Activated naive CD8-positive, alpha-beta T cell treated with anti-CD3 and anti-CD28 coated beads for 36 hours (primary cell): ENCODE measurements at places on chromosomes 16 and 17.

DNA sequence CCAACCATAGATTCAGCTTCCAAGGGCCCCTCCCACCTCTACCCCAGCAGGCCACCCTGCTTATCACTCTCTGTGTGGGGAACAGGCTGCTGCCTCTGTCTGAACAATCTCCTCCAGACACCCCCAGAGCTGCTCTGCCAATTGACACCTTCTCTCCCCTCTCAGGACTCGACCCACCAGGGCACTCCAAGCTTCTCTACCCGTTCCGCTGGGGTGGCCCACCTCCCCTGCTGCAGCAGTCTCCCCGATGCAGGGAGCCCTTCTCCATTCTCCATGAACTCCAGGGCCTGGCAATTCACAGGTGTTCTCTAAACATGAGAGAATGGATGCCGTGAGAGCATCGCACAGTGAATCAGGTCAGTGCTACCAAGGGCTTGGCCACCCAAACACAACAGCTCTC is 28.3 kb upstream of the FAAP100 start:
- H3K4me3 ChIP-seq, result no peak overlapping the region
- H3K27me3 ChIP-seq, result no peaks in the 10 kb centered on the region
- H3K27ac ChIP-seq, result no peak overlapping the region
- H3K4me1 ChIP-seq, result peaks cover 8% of the 10 kb centered on the region

- H3K4me3 ChIP-seq, result no peak overlapping the region
- H3K36me3 ChIP-seq, result no peaks in the 10 kb centered on the region
- H3K4me1 ChIP-seq, result no peaks in the 10 kb centered on the region
- peaks cover 7% of the 10 kb centered on the region for H3K27me3 ChIP-seq
These were observed 15.9 kb downstream of the B9D1 start for GRCh38 chr17:19346351-19347255.

GRCh38 chr17:51668155-51668962 is 408.0 kb downstream of the UTP18 start:
- no peak for DNase-seq
- peaks cover 4% of the 10 kb centered on the region for H3K27me3 ChIP-seq
- H3K27ac ChIP-seq, result no peak overlapping the region
- H3K36me3 ChIP-seq, result no peaks in the 10 kb centered on the region

DNA sequence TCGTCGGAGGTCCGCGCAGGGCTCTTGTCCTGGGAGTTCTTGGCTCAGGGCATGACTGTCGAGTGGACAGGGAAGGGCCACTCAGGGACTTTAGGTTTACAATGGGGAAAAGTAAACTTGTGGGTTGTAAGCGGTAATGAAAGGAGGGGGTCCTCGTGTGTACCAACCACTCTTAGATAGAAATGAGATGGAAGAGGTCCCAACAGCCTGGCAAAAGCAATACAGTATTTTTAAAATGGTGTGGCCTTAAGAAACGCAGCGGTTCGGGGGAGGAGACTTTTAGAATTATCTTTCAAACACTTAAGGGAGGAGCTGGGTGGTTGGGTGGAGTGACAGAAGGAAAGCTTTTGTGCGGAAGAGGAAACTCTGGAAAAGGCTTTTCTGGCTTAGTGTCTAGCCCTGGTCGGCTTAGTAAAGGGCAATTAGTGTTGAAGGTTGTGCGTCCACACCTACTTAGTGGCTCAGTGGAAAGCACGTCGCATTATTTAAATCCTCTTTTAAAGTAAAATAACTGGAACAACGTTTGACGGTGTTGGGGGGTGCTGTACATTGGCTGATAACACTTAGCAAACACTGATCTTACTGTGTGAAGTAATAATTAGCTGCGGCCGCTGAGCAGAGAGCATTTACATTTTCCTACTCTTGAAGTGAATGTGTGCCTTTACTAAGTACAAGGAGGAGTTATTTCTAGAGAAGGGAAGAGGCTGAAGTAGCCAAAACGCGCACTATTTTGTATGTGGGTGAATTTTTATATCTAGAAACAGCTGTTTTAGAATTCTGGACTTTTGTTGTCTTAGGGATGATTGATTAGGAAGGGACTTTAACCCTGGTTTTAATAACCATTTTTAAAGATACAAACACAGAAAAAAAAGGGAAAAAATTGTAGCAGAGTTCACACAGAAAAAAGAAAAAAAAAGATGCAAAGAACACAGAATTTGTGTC is 1.0 kb downstream of the WSB1 start:
- H3K27ac ChIP-seq, result peak overlapping the region; percentile 99
- H3K27me3 ChIP-seq, result no peaks in the 10 kb centered on the region
- DNase-seq, result peak; percentile 31
- H3K4me3 ChIP-seq, result peak overlapping the region; percentile 92
- H3K4me1 ChIP-seq, result peaks cover 41% of the 10 kb centered on the region
- H3K36me3 ChIP-seq, result peaks cover 14% of the 10 kb centered on the region

DNA sequence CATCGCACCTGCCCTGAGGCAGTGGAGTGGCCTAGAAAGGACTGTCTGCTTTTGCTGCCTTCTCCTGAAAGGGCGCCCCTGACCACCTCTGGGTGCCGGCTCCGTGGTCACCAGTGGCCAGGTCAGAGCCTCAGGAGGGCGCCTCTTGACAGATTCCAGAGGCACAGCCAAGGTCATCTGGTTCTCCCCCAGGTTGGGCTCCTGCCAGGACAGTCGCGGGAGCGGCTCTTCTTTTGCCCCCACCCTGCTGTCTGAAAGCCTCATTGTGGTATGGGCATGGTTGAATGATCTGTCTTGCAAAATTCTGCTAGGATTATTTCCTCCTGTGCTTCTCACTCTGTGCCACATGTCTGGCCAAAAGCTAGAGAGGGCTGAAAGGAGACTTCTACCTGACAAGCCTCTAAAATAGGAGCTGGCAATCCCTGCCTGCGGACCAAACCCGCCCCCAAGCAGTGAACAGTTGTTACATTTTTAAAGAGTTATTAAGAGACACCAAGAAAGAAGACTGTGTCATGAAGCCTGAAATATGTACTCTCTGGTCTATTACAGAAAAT is 82.8 kb downstream of the SNX29 start:
- H3K36me3 ChIP-seq, result no peaks in the 10 kb centered on the region
- no peak for DNase-seq
- H3K4me1 ChIP-seq, result peaks cover 16% of the 10 kb centered on the region
- H3K27ac ChIP-seq, result peak overlapping the region; percentile 42
- no peak overlapping the region for H3K4me3 ChIP-seq
- no peaks in the 10 kb centered on the region for H3K27me3 ChIP-seq

GRCh38 chr17:5541610-5542202 is 42.6 kb downstream of the NLRP1 start:
- H3K27ac ChIP-seq, result no peak overlapping the region
- H3K36me3 ChIP-seq, result peaks cover 1% of the 10 kb centered on the region
- no peaks in the 10 kb centered on the region for H3K27me3 ChIP-seq
- DNase-seq, result no peak

DNA sequence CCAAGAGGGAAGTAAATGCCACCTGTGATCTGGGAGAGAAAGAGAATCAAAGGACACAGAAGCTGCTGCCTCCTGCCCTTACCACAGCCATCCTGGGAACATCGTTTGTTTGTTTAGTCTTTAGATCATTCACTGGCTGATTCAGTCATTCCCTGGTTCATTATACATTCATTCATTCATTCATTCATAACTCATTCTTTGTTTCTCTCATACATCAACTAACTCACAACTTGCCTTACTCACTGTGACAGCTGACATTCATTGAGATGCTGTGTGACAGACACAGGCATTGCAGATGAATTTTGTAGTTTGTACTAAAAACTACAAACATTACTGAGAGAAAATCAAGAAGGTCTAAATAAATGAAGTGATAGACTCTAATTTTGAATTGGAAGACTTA is 291.0 kb upstream of the TNRC6C start:
- DNase-seq, result no peak
- H3K4me3 ChIP-seq, result peak overlapping the region; percentile 84
- peaks cover 41% of the 10 kb centered on the region for H3K4me1 ChIP-seq

- peaks cover 3% of the 10 kb centered on the region for H3K36me3 ChIP-seq
- no peak for DNase-seq
- no peaks in the 10 kb centered on the region for H3K27me3 ChIP-seq
- H3K4me3 ChIP-seq, result no peak overlapping the region
- H3K27ac ChIP-seq, result no peak overlapping the region
These were observed 11.2 kb downstream of the PPL start for GRCh38 chr16:4925791-4926190.
